ENCODE measurements at places on chromosomes 7 and 10.

DNA sequence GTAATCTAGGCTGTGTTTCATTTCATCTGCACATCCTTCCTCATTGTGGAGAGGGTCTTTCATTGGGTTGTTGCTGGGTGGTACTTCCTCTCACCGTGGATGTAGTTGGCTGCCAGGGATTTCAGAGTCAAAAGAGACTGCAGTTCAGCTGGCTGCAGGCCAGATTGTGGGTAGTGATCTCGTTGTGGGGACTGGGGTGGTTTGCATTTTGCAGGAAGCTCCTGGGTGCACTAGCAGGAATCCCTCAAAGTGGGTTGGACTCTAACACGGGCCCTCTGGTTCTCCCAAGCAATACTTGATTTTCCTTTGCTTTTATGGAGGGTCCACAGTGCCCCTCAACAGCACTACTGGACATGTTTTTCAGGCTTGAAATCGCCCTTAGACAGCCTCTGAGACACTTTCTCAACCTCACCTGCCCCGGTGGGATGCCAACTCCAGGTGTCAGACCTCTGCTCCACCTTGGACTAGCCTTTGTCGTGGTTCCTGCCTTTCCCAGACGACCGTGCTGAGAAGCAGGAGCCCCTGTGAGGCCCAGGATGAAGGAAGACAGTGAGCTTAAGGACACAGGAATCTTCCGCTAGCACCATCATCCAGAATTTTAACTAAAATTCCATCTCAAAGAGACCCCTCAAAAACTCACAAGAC lies 23.9 kb upstream of the ZNF273 start:
- no peak for DNase-seq

- DNase-seq, result no peak
These were observed 176.0 kb downstream of the EXOC4 start for GRCh38 chr7:133428876-133429275.

- DNase-seq, result no peak
These were observed 85.4 kb upstream of the SLC13A1 start for GRCh38 chr7:123285076-123285700.

- DNase-seq, result no peak
These were observed 68.2 kb downstream of the ELAPOR2 start for GRCh38 chr7:86991093-86991769.

DNA sequence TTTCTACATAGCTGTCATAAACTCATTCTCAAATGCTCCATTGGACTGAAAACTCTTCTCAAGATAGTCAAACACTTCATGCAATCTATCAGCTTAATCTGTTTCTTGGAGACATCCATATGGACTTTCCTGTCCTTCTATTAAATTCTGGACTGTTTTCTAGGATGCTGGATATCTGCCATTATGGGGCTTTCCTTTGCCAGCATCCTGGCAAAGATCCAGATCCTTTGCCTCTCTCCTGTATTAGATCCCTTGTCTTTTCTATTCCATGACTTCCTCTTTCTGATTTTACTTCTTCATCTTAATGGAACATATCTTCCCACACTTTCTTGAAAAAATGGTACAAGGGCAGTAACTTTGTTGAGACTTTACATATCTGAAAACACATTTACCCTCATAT lies 35.9 kb upstream of the SKAP2 start:
- DNase-seq, result no peak

- DNase-seq, result no peak
These were observed 78.9 kb downstream of the MKI67 start for GRCh38 chr10:128047351-128047750.

DNA sequence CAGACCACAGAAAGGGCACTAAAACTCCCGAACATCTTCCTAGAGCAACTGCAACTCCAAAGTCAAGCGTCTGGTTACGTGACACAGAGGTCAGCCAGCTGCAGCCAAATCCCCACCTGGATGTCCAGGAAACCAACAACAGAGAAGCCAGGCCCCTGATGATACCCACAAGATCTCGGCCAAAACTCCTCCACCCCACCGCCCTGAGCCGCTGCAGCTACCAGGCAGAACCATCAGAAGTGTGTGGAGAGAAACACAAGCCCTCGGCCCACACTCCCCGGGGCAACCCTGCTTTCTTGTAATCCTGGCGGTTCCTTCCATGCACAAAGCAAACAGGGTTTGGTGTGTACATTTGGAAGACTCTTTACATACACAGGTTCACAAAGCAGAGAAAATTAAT lies 8.7 kb downstream of the CHST15 start:
- no peak for DNase-seq

- DNase-seq, result peak; percentile 74
These were observed 608 bp downstream of the HHEX start for GRCh38 chr10:92690211-92690914.

GRCh38 chr7:124557101-124557500 lies 208.5 kb downstream of the GPR37 start:
- DNase-seq, result no peak
